ENCODE measurements at places on chromosomes 7 and 10.

GRCh38 chr7:126501617-126502016 is 751.1 kb downstream of the GRM8 start:
- no peak for DNase-seq

- no peak for DNase-seq
These were observed 101.8 kb upstream of the FZD1 start for GRCh38 chr7:91162436-91162835.

GRCh38 chr7:72343991-72344390 is 68.1 kb downstream of the CALN1 start:
- no peak for DNase-seq

DNA sequence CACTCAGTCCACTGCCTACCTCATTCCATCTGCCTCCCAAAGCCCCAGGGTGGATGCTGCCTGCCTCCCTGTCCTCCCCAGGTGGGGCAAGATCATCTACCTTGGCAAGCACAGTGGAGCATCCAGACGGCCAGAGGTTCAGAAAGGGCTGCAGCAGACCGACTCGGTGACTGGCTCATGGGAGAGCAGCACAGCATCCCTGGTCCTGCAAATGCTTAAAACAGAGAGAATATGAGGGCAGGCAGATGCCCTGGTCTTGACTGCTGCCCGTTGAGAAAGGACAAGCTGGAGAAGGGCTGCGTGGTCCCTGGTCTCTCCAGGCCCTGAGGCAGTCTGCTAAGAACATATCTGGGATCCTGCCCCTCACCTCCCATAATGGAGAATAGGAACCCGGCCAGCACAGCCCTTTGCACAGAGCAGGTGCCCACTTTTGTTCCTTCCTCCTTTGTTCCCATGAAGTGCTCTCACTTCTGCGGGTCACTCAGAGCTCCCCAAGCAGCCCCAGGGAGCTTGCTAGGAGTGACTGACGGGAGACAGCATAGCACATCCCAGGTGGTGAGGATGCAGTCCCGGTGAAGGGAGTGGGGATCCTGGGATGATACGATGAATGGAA is 1.4 kb downstream of the HPS1 start:
- DNase-seq: no peak

- no peak for DNase-seq
These were observed 121.6 kb downstream of the CACNB2 start for GRCh38 chr10:18261768-18262231.

GRCh38 chr10:71921324-71922027 is 42.7 kb upstream of the CHST3 start:
- DNase-seq: no peak

DNA sequence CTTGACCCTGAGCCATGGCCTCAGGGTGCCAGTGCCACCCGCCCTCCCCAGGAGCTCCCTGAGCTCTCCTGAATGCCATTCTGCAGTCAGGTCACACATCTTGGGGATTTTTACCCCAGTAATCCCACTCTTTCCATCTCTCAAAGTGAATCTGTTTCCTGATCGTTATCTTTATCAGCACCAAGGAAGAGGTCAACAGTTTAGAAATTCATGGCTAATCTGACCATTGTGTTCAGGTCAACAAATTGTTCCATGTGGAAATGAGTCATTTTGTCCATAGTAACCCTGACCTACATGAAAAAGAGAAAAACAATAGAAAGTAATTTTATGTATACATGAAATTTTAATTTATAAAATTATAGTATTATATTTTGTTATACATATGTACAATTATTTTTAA is 28.8 kb upstream of the ZNF488 start:
- no peak for DNase-seq

GRCh38 chr7:55515569-55516279 is 56.6 kb downstream of the VOPP1 start:
- no peak for DNase-seq

DNA sequence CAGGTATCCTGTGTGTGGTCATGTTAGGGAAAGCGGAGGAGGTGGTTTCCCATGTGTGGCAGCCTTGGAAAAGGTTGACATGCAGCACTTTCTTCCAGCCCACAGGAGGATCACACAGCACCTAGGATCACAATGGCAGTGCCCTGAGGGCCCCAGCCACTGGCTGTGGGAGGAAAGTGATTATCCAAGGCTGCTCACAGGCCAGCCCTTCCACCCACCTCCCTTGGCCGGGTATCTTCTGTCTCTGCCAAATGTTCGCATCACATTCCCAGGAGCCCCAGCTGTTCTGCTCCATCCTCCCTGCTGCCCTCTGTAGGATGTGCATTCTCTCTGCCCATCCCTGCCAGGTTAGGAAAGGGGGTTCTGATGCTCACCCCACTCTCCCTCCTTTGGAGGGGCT is 2.5 kb upstream of the MLXIPL start:
- no peak for DNase-seq

GRCh38 chr10:16381083-16381482 is 55.7 kb upstream of the PTER start:
- no peak for DNase-seq

DNA sequence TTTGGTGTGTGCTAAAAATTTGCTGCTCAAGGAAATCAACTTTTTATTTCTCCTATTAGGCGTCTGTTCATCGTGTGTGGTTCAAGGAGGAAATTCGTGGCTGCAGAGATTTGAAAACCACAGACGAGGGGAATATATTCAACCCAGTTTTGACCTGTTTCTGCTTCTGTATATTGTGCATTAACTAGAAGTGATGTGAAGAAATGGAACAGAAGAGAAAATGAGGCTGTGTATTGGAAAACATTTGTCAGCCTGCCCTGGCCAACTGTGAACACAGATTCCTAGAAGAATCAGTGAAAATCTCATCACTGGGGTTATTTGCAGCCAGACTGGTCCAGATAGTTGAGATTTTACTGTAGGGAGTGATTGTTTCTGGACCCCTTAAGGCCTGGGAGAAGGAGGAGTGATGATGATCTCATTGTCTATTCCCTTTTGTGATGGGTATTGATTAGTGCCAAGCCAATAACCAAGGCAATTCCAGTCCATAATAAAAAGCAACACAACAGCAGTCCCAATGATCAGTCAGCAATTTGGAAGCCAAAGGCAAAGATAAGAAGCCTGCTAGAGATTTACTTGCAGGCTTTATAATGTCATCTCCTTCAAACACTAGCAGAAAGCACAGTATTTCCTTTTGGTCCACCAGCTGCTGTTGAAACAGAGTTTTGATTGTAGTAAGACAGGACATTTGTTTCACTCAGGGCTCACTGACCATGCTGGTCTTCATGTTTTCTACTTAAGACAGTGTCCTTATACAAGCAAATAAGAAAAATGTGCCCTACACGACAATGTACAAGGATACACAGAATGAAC is 339.4 kb downstream of the PRPF18 start:
- DNase-seq: no peak

DNA sequence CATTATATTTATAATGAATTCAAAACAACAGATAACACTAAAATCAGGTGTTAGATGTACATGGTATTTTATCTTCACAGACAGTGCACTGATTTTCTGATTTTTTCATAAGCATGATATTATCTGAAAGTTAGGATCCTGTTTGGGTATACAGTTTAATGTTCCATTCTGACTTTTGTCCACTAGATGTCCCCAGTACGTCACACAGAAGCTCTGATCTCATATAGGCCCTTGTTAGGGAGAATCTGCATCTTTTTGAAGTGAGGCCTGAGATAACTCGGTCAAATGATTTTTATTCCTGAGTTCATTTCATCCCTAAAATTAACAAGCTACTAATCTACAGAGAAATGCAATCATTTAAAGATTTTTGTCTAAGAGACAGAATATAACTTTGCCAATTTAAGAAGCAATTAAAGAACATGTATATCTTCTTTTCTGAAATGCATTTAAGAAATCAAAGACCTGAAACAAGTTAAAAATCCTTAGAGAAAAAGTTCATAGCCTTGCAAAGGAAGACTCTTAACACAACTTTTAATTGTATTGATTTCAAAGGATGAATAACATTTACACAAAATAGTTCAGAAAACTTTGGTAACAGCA is 72.0 kb upstream of the TES start:
- DNase-seq: peak; percentile 73

DNA sequence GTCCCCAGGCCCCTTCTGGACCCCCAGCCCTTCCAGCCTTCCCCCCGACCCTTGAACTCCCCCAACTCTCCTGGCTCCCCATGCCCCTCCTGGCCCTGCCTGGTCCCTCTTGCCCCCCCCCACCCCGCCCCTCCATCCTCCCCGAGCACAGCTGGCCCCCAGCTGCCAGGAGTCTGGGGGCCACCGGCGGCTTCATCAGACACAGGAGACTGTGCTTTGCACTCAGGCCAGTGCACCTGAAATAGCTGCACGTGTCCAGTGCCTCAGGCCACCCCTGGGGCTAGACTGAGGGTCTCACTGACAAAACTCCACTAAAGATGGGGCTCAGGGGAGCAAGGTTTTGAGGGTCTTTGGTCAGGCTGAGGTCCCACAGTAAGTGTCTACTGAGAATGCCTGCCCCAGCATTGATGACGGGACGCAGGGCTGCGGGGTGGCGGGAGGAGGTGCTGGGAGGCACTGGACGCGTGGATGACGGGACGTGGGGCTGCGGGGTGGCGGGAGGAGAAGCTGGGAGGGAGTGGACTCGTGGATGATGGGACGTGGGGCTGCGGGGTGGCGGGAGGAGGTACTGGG is 6.5 kb downstream of the FOXL3 start:
- DNase-seq: no peak

DNA sequence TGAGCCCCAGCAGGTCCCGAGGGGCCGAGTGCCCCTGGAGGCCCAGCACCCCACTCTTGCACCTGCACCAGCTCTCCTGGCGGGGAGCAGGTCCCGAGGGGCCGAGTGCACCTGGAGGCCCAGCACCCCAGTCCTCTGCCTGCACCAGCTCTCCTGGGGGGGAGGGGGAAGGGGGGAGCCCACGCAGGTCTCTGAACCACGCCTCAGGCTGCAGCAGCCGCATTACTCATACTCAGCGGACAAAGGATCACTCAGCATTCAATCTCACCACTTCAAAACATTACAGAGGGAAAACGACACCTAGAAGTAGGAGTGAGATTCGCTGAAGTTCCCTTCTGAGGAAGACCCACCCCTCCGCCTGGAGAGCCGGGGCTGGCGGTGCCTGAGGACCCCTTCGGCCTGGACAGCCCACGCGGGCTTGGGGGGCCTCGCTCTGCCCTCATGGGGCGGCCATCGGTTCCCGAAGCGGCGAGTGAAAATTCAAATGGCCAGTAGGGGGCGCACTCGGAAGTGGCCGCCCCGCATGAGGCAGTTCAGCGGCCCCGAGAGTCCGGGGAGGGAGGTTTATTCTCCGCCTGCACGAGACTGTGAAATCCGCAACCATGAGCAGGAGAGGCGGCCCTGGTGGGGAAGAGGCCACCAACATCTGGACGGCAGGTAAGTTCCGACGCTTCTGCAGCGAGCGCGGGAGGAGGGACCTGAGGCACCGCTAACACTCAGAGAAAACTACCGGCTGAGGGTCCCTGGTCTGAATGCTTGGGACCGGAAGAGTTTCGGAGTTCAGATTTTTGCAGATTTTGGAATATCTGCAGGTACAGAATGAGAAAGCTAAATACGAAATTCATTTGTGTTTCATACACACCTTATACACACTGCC is 1.1 kb upstream of the GPER1 start:
- DNase-seq: peak; percentile 76

DNA sequence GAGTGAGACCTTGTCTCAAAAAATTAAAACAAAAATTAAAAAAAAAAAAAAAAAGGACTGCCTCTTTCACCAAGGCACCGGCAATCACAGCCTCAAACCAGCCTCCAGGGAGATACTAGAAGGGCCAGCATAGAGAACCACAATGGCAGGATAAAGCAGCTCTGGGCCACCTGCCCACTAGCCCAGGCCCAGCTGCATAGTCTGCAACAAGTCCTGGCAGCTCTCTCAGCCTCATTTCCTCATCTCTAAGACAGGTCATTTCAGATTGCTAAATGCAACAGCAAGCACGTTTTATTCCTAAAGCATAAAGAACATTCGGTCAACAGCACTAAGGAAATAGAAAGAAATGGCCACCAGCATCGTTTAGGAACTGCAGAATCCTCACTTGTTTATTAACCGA is 28.8 kb downstream of the XPNPEP1 start:
- no peak for DNase-seq

- no peak for DNase-seq
These were observed 36.9 kb downstream of the ZPBP start for GRCh38 chr7:50056131-50056530.

- DNase-seq: no peak
These were observed 39.5 kb upstream of the STOX1 start for GRCh38 chr10:68787813-68788212.

- peak; percentile 79 for DNase-seq
These were observed 1.3 kb downstream of the ABCB1 start for GRCh38 chr7:87599336-87599735.

Measured in common myeloid progenitor, CD34-positive (primary cell).